HTR-8/SVneo (cell line): ENCODE measurements at places on chromosomes 16 and 17.
A peak's percentile ranks its signal among the peaks of the same experiment; 100 is the strongest.

GRCh38 chr17:37492167-37492566 lies 2.5 kb downstream of the DUSP14 start:
- no peak for DNase-seq

DNA sequence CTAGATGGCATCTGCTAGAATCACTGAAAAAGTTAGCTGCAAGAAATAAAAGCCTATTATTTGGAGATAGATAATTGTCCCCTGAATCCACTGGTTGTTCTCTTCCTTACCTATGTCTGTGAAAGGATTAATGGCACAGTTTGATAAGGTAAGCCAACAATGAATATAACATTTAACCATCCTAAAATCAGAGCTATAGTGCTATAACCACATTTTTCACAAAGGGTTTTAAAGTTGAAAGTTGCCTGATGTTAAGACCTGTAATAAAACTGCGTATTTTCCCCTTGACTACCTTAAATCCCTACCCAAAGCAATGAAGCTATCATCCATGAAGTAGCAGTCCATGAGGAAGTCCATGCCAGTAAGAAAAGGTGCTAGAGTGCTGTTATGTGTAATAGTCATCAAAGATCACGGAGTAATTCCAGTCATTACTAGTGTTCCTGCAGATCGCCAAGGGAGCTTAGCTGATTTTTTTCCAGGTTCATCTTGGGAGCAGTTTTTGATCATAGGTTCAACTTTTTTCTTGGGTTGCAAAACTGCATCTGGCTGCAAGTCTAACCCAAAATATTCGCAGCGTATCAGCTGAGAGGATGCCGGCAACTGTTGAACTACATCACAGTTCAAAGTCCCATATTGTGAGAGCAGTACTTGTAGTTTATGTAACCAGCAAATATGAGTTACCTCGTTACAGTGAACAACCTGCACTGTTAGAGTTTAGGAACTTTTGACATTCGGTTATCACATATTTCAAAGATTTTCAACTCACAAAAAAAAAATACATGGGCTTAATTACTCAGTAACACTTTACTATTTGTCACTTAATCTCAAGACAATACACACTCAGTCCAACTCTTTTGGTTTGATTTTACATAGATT lies 18.2 kb upstream of the RSL1D1 start:
- DNase-seq: no peak

- no peak for DNase-seq
These were observed 7.0 kb downstream of the IRX6 start for GRCh38 chr16:55330781-55331647.

DNA sequence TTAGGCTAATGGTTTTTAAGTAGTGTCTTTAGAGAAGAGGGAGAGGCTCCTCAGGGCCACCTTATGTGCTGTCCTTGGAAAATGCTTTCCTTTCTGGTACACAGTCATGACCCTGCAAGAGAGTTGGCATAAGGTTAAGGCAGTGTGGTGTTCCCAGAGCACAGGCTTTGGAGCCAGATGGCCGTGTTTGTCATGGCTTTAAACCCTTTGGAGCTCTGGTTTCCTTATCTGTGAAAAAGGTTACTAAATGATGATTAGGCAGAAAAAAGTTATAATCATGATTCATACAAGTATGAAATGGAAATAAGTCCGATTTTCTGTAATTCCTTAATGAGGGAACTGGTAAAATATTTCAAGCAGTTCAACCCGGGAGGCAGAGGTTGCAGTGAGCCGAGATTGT lies 13.2 kb downstream of the UTP4 start:
- DNase-seq: no peak

DNA sequence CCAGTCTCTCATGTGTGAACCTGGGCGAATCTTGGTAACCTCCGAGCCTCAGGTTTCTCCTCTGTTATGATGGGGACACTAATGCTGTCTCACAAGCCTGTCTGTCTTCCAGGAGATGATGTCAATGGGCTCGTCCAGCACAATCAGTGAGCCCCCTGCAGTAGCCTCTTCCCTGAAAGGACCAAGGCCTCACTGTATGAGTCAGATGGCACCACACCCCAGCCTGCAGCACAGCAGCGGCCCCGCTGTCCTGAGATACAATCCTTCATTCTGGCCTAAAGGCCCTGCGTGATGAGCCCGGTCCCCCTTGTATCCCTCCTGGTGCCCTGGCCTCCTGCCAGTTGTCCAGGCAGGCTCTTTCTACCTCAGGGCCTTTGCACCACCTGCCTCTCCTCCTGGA lies 234.4 kb downstream of the IRF8 start:
- DNase-seq: no peak

- no peak for DNase-seq
These were observed 5.7 kb upstream of the PKMYT1 start for GRCh38 chr16:2985893-2986355.

DNA sequence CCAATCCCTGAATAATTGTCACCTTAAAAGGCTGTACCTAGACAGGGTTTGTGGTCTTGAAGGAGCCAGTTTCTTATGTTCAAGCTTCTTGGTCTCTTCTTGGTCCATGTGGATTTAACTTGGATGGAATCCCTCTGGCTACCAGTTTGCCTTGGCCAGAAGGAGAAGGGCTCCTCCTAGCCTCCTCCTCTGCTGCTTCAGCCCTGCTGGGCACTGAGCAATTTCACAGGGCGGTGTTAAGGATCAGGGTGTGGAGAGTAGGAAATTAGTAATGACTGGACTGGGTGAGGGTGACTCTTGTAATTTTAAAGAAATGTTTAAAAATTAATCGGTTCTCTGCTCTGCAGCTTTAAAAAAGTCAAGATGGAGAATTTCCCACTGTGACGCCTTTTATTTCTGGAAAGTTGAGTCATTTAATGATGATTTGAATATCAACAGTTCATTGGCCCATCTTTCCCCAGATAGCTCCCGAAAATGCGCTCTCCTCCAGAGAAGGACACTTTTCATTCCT lies 96.4 kb downstream of the MSI2 start:
- no peak for DNase-seq

DNA sequence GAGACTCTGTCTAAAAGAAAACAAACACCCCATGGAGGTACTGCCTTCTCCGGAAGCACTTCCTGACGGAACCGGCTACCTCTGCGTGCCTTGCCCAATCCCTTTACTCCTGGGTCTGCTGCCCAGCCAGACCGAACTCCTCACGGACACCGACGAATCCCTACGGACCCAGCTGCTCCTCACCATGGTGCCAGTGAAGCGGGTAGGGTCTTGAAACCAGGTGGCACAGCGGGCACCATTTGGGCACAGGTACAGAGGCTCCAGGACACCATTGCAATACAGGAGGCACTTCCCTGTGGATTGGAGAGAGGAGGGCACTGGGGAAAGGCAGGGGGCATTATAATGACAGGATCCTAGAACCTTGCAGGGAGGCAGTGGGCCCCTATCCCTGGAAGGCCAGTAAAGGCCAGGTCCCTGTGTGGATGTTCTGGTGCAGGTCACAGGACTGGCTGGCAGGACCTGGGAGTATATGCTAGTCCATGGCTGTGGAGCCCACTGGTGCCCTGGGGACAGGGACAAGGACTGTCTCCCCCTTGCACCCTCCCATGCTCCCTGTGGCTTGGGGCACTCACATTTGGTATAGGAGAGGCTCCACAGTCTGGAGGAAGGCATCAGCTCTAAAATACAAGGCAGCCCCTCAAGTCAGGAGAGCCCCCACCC lies 2.3 kb downstream of the SLC25A39 start:
- no peak for DNase-seq

GRCh38 chr17:16378636-16379282 lies 2.1 kb upstream of the UBB start:
- DNase-seq: no peak

DNA sequence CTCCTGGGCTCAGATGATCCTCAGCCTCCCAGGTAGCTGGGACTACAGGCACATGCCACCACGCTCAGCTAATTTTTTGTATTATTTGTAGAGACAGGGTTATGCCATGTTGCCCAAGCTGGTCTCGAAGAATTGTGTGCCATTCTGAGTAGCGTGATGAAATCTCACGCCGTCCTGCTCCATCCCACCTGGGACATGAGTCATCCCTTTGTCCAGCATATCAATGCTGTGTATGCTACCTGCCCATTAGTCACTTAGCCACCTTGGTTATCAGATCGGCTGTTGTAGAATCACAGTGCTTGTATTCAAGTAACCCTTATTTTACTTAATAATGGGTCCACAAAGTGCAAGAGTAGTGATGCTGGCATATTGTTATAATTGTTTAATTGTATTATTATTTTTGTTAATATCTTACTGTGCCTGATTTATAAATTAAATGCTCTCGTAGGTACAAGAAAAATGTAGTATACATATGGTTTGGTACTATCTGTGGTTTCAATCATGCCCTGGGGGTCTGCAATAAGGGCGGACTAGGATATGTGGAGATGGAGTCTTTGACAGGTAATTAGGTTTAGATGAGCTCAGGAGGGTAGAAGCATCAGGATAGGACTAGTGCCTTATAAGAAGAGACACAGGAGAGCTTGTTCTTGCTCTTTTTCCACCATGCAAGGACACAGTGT lies 26.6 kb upstream of the SLC13A2 start:
- DNase-seq: no peak

- DNase-seq: no peak
These were observed 235.3 kb downstream of the CDH13 start for GRCh38 chr16:82862057-82862456.

DNA sequence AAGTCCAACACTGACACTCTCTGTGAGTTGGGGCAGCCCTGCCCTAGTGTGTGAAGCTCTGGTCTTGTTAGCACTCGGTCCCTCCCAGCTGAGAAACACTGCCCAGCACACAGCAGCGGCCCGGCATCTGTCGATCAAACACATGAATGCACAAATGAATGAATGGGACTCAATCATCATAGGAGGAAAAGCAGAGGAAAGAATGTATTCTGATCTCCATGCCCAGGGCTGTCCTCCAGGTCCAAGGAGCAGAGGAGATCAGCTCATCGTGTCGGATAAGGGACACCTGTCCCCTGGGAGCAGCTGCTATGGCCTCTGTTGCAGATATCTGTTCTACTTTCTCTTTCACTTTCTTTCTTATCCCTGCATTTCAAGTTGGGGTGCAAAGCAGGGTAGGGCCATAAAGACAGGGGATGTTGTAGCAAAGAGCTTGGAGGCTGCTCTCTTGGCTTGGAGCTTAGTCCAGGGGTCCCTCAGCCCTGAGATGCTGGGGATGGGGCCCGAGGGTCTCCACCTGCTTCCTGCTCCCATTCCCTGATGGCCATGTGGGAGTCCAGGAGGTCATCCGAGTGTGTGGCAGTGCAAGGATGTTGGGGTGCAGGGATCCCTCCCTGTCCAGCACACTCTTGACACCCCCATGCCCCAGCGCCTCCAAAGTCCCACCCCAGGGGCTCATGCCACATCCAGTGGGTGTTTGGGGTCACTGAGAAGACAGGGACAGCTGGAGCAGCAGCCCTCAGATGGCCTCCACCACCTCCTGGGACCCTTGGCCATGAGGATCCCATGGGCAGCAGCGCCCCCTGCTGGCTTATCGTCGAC lies 88.2 kb downstream of the IRF8 start:
- peak; percentile 83 for DNase-seq

GRCh38 chr17:44828919-44829522 lies 1.1 kb downstream of the GJC1 start:
- DNase-seq: no peak

GRCh38 chr17:9444687-9445086 lies 130.9 kb downstream of the STX8 start:
- no peak for DNase-seq

- DNase-seq: no peak
These were observed 746 bp downstream of the HS3ST2 start for GRCh38 chr16:22814711-22815105.

DNA sequence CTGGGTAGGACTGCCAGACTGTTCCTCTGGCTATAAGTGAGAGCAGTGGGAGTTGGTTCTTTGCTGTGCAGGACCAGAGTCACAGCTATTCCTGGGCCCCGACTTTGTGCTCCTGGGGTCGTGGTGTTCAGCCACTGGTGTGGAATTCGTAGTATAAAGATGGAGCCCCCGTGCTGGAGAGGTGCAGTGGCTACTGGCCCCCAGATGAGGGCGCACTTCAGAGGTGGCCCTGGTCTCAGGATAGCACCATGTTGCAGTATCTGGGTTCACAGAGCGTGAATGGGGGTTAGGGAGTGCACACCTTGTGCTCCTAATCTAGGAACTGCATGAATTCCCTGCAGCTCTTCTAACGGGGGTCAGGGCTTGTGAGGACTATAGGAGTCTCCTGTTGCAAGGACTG lies 21.1 kb downstream of the TANC2 start:
- DNase-seq: no peak

DNA sequence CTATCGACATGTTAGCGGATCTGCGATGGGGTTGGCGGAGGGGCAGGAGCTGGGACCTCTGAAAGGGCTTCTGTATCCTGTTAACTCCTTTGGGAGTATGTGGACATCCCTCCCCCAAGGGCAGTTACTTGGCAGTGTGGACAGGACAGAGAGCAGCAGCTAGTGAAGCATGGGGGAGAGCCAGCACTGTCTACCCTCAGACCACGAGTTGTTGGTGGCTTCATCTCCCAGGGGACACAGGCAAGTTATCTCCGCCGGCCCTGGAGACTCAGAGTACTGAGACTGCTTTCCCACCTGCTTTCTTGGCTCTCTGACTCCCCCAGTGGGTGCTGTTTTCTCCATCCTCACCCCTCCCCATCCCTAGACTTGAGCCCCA lies 5.3 kb upstream of the GFAP start:
- DNase-seq: no peak

DNA sequence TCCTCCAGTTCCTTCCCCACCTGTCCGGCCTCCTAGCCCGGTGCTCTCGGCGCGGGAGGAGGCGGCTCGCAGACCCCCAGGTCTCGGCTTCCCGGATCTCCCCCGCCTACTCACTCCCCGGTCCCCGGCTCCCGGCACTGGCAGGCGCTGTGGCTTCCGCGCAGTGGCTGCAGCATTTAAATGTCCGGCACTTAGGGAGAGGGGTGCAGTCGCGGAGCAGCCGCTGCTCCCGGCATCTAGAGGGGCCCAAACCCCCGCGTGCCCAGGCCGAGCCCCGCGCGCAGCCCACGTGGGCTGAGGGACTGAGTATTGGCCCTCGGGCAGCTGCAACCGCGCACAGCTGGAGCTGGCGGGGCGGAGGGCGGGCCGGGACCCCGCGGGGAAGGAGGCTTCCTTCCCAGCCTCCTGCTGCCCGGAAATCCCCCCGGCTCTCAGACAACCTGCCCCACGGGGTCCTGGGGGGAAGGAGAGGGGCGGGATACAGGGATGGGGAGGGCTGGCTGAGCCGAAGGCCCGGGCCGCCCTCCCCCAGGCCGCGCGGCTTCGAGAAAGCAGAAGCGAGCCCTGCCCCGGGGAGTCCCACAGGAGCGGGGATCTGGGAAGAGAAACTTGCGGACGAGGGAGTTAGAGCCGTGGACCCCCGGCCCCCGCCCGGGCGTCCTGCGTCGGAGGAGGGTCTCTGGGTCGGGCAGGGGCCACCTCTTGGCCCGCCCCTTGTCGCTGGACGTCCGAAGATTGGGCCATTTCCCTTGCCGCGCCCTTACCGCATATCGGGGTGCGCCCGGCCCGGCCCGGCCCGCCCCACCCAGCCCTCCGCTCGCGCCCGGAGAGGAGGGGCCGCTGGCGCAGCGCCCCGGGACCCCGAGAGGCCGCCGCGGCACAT lies at the start of gene MMP25:
MMP25 (plus strand) TSS at position 804 of the 883 bp plus-strand sequence. CDS start 357 bp downstream, outside the sequence.
- DNase-seq: peak; percentile 31

DNA sequence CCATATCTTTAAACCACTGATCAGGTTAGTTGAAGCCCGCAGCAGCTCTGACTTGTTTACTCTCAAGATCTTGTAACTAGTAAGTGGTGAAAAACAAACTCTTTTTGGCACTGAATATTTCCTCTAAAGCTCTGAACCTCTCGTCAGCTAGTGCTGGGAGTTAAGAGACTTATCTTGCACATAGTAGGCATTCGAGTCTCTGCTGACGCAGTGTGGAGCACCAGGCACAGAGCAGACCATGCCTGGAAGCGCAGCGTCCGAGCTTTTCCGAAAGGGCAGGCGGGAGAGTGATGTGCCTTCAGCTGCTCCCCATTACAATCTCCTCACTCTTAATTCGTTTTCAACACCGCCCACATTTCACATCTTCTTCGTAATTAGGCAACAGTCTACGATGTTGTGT lies 63.0 kb downstream of the SMG6 start:
- no peak for DNase-seq
